PC-3 (cell line): ENCODE measurements at places on chromosomes 1 and 21. TPM values are rescaled to one million over a fixed set of nuclear protein-coding genes. Genes with fewer than 3 reads are reported as not detected.

Gene HSPA6
- total RNA-seq = 3.8 and 4.3 TPM in 2 replicates

Gene KIF26B
- total RNA-seq = 0.04 and 0.17 TPM in 2 replicates

Gene SGIP1
- not detected in 2 replicates for total RNA-seq

Gene RPTN
- not detected in 2 replicates for total RNA-seq

Gene IL20
- not detected in 2 replicates for total RNA-seq

Gene NECAP2
- total RNA-seq = 65.0 and 70.0 TPM in 2 replicates

Gene OR2L5
- total RNA-seq = 0.07 and 0.35 TPM in 2 replicates

Gene ZNF593OS
- total RNA-seq = not detected in 2 replicates

Gene LCE1D
- not detected in 2 replicates for total RNA-seq

Gene RUNX1
- 55.2 and 77.8 TPM in 2 replicates for total RNA-seq

Gene PAX7
- total RNA-seq = not detected in 2 replicates

Gene GJA5
- total RNA-seq = 1.1 and 2.0 TPM in 2 replicates

Gene RHD
- total RNA-seq = not detected in 2 replicates

Gene CLCA4
- not detected in 2 replicates for total RNA-seq

Gene PCP4L1
- total RNA-seq = 0.07 TPM in 1 of 2 replicates, not detected in the other

Gene ANXA9
- total RNA-seq = 0.18 and 0.75 TPM in 2 replicates

Gene KCNQ4
- total RNA-seq = 1.1 and 2.5 TPM in 2 replicates

Gene NOS1AP
- 1.6 and 2.6 TPM in 2 replicates for total RNA-seq

Gene IL19
- total RNA-seq = not detected in 2 replicates

Gene ADCY10
- not detected in 2 replicates for total RNA-seq

Gene LRRC71
- total RNA-seq = 0.11 TPM in 1 of 2 replicates, not detected in the other

Gene LCE1C
- total RNA-seq = not detected in 2 replicates

Gene C8B
- total RNA-seq = not detected in 2 replicates
